T-helper 17 cell (primary cell): ENCODE measurements at places on chromosomes 1 and 21. TPM values are rescaled to one million over a fixed set of nuclear protein-coding genes. Genes with fewer than 3 reads are reported as not detected.

GRCh38 chr1:117735045-117735992 lies 129.5 kb downstream of the TENT5C start:
- peak overlapping the region; percentile 95 for H3K27ac ChIP-seq
- peak overlapping the region; percentile 85 for H3K4me3 ChIP-seq
- no peaks in the 10 kb centered on the region for H3K36me3 ChIP-seq
- DNase-seq, result no peak
- H3K27me3 ChIP-seq, result no peaks in the 10 kb centered on the region
- H3K4me1 ChIP-seq, result peaks cover 7% of the 10 kb centered on the region

SH2D1B gene
- total RNA-seq, result 0.13 TPM

GRCh38 chr1:87362063-87362833 lies 33.6 kb downstream of the LMO4 start:
- H3K4me1 ChIP-seq, result peaks cover 7% of the 10 kb centered on the region
- DNase-seq, result no peak
- H3K4me3 ChIP-seq, result no peak overlapping the region

GRCh38 chr1:238624776-238625175 lies 734.1 kb upstream of the ZP4 start:
- H3K27ac ChIP-seq, result no peak overlapping the region
- DNase-seq, result no peak
- no peaks in the 10 kb centered on the region for H3K27me3 ChIP-seq
- no peaks in the 10 kb centered on the region for H3K36me3 ChIP-seq

GRCh38 chr1:1069711-1070676 lies 4.1 kb downstream of the RNF223 start:
- H3K27me3 ChIP-seq, result peaks cover 15% of the 10 kb centered on the region
- H3K4me3 ChIP-seq, result peak overlapping the region; percentile 41
- H3K36me3 ChIP-seq, result peaks cover 2% of the 10 kb centered on the region
- no peak for DNase-seq

DNA sequence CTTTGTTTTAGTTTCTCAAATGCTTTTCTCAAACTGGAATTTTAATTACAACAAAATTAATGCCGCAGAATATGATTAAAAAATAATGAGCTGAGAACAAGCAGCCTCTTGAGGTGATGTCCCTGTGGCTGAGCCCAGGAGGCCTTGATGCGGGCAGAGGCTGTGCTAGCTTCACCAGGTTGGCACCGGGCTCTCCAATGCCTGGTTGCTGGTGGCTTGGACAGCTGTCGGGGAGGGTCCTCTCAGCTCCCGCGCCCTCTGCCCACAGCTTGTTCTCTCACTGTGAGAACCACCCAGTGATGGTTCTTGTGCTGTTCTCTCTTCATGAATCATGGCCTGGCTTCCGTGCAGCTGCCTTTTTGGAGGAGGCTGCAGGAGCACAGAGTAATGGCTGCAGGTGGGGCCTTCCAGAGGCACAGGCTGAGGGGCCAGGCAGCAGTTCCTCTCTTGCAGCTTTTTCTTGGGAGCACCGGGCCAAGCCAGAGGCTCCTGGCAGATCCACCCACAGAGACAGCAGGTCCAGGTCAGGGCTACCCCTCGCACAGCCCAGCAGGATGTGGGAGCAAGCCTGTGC lies 156.3 kb downstream of the PCBP3 start:
- peaks cover 4% of the 10 kb centered on the region for H3K27me3 ChIP-seq
- no peaks in the 10 kb centered on the region for H3K36me3 ChIP-seq
- no peaks in the 10 kb centered on the region for H3K4me1 ChIP-seq
- H3K4me3 ChIP-seq, result no peak overlapping the region
- DNase-seq, result no peak

GRCh38 chr1:89070509-89070908 lies 5.5 kb upstream of the GBP1 start:
- H3K36me3 ChIP-seq, result peaks cover 3% of the 10 kb centered on the region
- peak overlapping the region; percentile 85 for H3K4me3 ChIP-seq
- no peak for DNase-seq
- H3K4me1 ChIP-seq, result peaks cover 13% of the 10 kb centered on the region
- peak overlapping the region; percentile 83 for H3K27ac ChIP-seq

GRCh38 chr1:119840745-119841144 lies 29.5 kb upstream of the REG4 start:
- no peak overlapping the region for H3K4me3 ChIP-seq
- no peaks in the 10 kb centered on the region for H3K4me1 ChIP-seq
- peaks cover 50% of the 10 kb centered on the region for H3K27me3 ChIP-seq
- no peak for DNase-seq
- no peaks in the 10 kb centered on the region for H3K36me3 ChIP-seq

- DNase-seq, result no peak
- H3K36me3 ChIP-seq, result no peaks in the 10 kb centered on the region
- H3K4me3 ChIP-seq, result no peak overlapping the region
- H3K27ac ChIP-seq, result no peak overlapping the region
- H3K27me3 ChIP-seq, result peaks cover 17% of the 10 kb centered on the region
Measured at GRCh38 chr1:195186544-195186943, 1421.7 kb downstream of the KCNT2 start.
